HFFc6 (cell line): ENCODE measurements at places on chromosomes 2 and 18. TPM values are rescaled to one million over a fixed set of nuclear protein-coding genes. Genes with fewer than 3 reads are reported as not detected.

GRCh38 chr2:65658881-65659280 is 226.5 kb upstream of the SPRED2 start:
- DNase-seq: peak; percentile 47

The GPR35 gene
- total RNA-seq: 0.21 to 0.23 TPM in 2 of 3 replicates, not detected in the other

The ZNF514 gene
- 6.3 to 7.9 TPM (median 7.6 TPM) in 3 replicates for total RNA-seq

- no peak for DNase-seq
Measured at GRCh38 chr18:36640021-36640952, 188.5 kb downstream of the TPGS2 start.

- DNase-seq: peak; percentile 78
Measured at GRCh38 chr2:233486778-233487552, 79.6 kb downstream of the USP40 start.

- DNase-seq: no peak
Measured at GRCh38 chr2:101199251-101199791, 48.1 kb upstream of the TBC1D8 start.

- no peak for DNase-seq
Measured at GRCh38 chr2:221134718-221135117, 437.4 kb downstream of the EPHA4 start.

DNA sequence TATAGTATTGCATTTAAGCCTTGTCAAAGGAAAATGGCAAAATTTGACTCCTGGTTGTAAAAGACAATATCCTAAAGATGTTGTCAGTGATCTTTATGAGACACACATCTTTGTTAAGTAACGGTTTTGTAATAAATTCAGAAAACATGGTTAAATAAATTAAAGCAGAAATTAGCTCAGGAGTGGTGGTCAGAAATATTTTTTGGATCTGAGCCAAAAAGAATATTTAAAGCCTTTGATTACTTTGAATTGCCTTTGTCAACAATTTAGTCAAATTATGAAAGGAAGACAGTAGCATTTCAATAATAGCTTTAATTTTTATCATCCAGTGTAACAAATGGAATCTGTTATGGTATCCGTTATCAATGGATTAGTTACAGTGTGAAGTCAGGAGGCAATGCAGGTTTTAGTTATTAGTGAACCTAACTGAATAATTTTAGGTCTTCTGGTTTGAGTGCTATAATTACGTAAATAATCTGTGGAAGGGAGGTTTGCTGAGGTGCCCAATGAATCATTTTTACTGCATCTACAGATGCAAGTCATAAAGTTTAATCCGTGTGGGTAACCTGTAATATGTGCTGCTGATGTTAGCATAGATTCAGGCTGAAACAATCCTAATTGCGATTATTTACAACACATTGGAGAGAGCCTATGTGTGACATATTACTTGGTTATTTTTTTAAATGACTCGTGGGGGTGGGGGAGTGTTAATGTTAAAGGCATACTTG is 42.7 kb downstream of the SMAD4 start:
- no peak for DNase-seq

GRCh38 chr2:176111309-176111663 is 4.2 kb downstream of the HOXD11 start:
- DNase-seq: no peak

The ITPRIPL1 gene
- 0.55 to 1.00 TPM (median 0.90 TPM) in 3 replicates for total RNA-seq

- DNase-seq: no peak
Measured at GRCh38 chr18:62979176-62979575, 263.8 kb downstream of the PHLPP1 start.

The RESP18 gene
- total RNA-seq: not detected in 3 replicates

- DNase-seq: peak; percentile 12
Measured at GRCh38 chr2:75787532-75788132, 76.9 kb upstream of the GCFC2 start.

- DNase-seq: peak; percentile 80
Measured at GRCh38 chr18:68427951-68428401, 286.9 kb downstream of the TMX3 start.

GRCh38 chr2:99936065-99936464 is 206.3 kb downstream of the AFF3 start:
- no peak for DNase-seq

The CCDC102B gene
- 1.3 to 3.5 TPM (median 1.7 TPM) in 3 replicates for total RNA-seq

DNA sequence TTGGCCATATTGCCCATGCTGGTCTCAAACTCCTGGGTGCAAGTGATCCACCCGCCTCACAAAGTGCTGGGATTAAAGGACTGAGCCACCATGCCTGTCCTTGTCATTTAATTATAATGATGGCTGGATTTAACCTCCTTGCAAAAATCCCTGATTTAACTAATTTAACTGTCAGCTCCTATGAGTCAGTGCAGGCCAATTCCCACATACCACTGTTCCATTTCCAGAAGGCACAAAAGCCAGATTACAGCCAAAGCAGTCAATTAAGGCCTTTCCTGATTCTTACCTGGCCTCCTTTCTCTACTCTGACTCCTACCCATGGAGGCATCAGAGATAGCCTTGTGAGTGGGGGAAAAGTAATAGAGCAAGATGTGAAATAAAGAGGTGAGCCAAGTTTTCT is 12.3 kb upstream of the SLC35F5 start:
- peak; percentile 13 for DNase-seq

The ITSN2 gene
- 26.7 to 32.3 TPM (median 29.2 TPM) in 3 replicates for total RNA-seq

DNA sequence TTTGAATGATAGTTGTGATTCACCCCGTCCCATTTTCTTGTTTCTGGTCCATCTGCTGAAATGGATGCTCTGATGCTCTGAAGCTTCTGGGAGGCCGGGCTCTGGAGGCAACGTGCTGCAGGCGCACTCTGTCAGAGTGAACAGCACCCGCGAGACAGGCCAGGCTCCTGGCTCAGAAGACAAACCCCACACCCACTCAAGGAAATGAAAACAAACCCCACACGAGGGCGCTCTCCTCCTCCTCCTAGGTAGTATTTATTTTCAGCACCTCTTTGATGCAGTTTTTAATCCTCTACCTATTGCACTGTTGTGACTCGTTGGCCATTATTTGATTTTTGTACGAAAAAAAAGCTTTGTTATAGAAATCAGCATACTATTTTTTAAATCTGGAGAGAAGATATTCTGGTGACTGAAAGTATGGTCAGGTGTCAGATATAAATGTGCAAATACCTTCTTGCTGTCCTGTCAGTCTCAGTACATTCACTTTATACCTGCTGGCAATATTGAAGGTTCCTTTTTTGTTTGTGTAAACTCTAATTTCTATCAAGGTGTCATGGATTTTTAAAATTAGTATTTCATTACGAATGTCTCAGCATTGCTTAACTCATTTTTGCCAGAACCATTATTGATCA is 10.3 kb upstream of the CHST10 start:
- DNase-seq: peak; percentile 23

DNA sequence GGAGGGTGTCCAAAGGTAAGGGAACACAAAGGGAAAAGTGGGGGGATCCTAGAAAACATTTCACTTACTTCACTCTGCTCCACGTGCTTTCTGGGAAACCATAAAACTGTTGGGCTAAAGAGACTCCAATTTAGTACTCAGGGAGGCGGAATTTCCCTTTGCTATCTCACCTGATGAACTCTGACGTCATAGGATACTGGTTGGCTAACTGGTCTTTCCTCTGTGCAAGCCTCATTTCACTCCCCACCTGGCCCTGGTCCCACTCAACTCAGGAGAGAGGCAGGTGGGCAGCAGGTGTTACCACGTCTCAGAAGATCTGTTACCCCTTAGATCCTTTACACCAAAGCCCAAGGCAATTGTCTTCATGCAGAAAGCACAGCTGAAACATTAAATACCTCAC is 51.8 kb upstream of the PMAIP1 start:
- DNase-seq: no peak

DNA sequence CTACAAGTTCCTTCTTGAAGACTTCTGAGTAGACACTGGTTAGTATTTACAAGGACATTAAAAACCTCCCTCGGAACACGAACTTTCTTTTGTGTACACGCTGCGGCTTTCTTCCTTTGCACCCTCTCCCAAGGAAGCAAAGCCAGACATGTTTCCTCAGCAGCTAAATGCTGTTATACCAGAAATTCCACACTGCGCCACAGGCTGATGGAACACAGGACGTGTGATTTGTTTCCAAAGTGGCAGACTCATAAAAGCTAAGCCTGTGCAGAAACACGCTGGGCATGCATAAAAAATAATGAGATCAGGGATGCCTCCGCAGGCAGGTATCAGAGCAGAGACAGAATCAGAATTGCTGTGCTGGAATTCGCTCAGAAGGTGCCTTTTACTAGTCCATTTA is 73.0 kb upstream of the RGPD5 start:
- DNase-seq: no peak

The PLCD4 gene
- 0.97 and 1.7 TPM in 2 replicates for total RNA-seq

GRCh38 chr18:22488554-22488953 is 70.8 kb upstream of the CTAGE1 start:
- DNase-seq: no peak

The NYAP2 gene
- not detected in 2 replicates for total RNA-seq

The CNGA3 gene
- 0.18 to 0.87 TPM (median 0.54 TPM) in 3 replicates for total RNA-seq

The KIF1A gene
- total RNA-seq: not detected in 3 replicates

DNA sequence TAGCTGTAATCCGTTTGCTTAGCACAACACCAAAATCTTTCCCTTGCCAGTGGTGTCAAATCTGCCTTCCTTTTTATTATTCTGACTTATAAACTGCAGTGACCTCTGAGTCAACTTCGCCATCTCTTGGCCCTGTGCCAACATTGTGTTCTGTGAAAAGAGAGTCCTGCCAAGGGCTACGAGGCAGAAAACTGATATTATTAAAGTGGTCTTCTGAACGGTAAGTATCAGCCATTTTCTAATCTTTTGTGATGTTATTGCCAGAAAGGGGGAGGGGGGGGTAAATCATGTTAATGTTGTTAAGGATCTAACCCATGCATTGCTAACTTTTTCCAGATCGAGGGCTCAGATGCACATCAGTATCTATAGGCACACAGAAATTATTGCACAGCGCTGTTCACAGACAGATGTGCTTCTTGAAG is 121.5 kb upstream of the LTBP1 start:
- DNase-seq: no peak

DNA sequence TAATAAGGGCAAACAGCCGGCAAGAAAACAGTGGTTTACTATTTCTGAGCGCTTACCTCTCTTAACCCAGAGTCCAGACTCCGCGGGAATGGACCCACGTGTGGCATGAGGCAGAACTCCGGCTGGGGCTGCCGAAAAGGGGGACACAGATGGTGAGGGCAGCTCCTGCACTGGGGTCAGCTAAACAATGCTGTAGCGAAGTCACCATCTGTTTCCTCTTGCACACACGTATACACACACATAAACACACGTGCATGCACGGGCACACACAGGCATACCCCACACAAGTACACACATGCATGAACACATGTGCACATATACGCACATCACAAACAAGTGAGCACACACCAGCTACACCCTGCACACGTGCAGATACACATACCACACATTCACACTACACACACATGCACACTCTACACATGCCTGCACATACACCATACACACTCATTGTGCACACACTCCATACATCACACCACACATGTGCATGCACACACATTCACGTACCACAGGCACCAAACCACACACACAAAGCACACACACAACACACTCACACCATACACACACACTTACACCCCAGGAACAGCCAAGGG is 105.9 kb upstream of the ID2 start:
- no peak for DNase-seq

DNA sequence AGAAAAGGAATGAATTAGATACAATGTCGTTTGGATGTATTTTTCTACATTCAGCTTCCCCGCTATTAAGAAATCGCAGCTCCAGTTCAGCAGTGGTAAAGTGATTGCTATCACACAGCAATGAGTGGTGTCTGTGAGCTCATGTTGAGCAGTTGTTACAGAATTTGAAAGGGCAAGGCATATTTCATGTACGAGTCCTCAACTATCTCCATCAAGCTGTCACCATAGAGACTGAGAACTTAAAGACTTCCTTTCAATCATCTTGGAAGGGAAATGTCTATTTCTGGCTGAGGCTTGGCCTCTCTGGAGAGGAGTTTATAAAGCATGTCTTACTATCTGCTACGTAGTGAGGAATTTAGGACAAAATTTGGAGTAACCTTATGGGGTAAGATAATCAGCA is 24.4 kb upstream of the FAM117B start:
- no peak for DNase-seq

The TPO gene
- total RNA-seq: not detected in 3 replicates

- DNase-seq: no peak
Measured at GRCh38 chr18:10671441-10671840, 145.6 kb downstream of the NAPG start.
